ENCODE measurements at places on chromosomes 5 and 9.

- no peak for DNase-seq
Observed at GRCh38 chr9:134526584-134527477, 114.8 kb upstream of the COL5A1 start.

- no peak for DNase-seq
Observed at GRCh38 chr5:68884144-68884754, 209.6 kb upstream of the SLC30A5 start.

DNA sequence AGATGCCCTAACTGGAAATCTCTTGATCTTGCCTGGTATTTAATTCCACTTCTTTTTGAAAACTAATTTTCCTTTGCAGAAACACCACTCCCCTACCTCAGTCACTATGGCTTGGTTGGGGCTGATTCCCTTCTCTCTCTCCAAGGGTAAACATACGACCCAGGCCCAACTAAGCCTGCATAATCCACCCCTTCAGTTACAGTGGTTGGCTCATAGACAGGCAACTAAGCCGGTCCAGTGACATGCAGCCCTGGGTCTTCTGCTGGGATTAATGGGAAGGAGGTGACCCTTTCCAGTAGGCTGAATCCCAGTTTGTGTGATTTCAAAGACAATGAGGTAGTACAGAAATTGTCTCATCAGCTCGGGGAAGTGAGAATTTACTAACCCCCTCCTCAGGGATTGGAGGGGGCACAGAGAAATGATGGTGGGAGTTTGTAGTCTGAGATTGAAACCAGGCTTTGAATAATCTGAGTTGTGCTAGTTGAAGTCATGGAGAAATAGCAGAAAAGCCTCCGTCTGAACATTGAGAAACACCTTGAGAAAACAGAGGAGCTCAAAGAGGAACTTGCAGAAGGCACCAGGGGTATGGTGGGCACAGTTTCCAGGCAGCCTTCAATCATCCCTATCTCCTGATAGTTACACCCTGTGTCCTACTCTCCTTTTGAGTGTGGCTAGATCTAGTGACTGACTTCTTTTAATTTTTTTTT, 148.9 kb downstream of the GCNT1 start:
- DNase-seq, result no peak

GRCh38 chr5:59569608-59570334, 323.8 kb downstream of the PDE4D start:
- DNase-seq, result no peak

- no peak for DNase-seq
Observed at GRCh38 chr5:107553117-107553555, 117.6 kb downstream of the EFNA5 start.

DNA sequence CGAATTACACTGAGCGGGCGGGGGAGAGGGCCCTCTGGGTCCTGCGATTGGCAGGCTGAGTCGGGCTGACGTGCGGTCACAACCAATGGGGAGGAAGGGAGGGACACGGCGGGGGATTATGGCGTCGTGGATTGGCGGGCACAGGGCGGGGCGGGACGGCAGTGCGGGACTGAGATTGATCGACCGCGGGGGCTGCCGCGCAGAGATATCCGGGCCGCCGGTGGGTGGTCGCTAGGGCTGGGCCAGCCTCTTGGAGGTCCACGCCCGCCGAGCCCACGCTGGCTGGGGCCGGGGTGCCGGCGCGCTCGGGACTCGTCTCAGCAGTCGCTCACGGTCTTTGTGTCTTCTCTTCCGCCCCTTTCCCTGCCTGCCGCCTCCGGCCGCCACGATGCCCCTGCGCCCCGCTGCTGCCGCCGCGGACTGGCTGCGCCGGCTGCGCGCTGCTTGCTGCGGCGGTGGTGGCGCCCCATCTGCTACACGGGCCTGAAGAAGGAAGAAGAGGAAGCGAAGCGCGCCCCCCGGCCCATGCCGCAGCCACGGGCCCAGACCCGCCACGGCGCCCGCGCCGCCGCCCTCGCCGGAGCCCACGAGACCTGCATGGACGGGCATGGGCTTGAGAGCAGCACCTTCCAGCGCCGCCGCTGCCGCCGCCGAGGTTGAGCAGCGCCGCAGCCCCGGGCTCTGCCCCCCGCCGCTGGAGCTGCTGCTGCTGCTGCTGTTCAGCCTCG, at the start of gene RGMB:
TSS of gene RGMB (plus strand) at position 200 of the 728 bp plus-strand sequence. CDS start at position 608, 408 bp downstream.
- DNase-seq, result peak; percentile 60

DNA sequence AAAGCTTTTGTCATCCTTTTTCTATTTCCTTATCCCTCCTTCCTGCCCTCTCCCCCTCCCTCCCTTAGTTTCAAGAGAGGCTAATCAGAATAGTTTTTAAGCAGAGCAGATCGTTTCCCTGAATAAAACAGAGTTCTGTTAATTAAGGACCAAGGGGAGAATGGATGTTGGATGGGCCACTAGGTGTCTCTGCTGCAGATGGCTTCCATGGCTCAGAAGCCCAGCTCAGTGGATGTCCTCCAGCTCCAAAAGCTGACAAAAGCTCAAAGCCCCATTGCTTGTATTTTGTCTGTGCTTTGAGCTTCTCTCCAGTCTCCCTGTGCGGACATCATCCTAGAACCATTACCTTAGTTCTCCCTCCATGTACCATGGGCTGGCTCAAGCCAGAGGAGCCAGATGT, 21.0 kb upstream of the NPR3 start:
- no peak for DNase-seq

GRCh38 chr5:60161340-60161934, 267.9 kb upstream of the PDE4D start:
- no peak for DNase-seq

- DNase-seq, result no peak
Observed at GRCh38 chr5:33271606-33272005, 169.2 kb upstream of the TARS1 start.

DNA sequence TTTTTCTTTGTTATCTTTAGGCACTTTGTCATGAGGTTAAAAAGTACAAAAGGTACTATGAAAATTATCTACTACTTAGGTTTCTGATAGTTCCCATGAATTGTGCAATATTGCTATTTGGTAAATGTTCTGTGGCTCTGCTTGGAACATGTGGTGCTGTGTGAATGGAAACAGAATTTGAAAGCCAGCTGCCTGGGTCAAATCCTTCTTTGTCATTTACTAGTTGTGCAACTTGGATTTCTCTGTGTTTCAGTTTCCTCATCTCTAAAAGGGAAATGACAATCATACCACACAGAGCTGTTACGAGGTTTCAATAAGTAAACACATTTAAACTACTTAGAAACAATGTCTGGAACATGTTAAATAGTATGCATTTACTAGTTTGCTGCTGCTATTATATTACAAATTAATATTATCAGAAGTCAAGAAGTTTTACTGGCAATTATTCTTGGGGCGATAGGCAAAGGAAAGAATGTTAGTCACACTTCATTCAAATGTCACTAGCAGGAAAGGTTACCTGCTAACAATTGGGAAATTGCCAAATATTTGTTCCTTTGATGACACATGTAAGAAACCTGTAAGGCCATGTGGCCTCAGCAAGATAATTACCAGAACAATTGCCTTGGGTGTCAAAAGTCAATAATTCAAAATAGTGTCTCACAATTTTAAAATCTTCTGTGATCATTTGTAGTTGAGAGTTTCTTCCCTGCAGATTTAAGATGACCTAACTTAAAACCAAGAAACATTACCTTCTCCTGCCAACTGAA, 184.8 kb downstream of the KIAA0825 start:
- DNase-seq, result no peak

- no peak for DNase-seq
Observed at GRCh38 chr5:50687548-50687947, 21.1 kb downstream of the PARP8 start.

DNA sequence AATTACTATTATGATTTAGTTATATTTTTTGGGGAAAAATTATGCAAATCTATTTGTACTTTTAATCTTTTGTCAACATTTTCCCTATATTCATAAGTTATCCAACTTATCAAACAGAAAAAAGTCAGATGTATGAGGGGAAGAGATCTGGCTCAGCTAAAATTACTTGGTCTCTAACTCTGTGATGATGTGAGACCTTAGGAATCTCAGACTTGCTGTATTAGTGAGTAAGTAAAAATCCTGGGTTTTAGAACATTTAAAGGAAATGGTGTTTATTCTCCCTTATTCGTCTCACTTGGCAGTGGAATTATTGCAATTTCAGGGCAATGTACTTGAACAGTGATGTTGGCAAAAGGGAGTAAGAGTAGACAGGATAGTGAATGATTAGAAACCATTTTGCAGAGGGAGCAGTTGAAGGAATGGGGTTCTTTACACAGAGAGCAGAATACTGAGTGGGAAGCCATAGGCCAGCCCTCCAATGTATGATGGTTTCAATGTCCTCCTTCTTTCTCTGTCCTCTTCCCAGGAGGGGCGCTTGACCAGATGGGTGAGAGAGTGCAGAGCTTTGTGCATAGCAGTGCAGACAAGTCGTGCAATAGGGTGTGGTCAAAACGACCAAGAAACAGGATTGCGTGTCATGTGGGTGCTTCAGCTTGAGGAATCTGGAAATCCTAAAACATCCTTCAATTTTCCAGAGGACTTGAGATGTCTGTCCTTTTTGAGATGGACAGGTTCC, 91.7 kb downstream of the TENT4A start:
- no peak for DNase-seq

DNA sequence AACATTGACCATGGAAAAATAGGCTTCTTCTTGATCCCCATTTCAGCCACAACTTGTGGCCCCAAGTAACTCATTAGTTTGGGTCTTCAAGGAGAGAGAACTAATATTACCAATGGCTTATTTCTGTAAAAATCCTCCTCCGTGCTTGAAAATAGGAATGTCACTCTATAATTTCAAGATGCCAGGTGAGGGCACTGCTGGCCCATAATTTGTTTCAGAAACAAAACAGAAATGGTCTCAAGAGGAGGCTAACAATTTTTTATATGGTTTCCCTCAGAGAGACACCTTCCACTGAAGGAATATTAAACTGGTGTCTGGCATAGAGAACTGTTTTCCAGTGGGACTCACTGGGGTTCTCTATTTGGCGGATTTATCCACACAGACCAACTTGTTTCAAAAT, 437.0 kb upstream of the TRPC7 start:
- no peak for DNase-seq
